Glutamatergic neuron (in vitro differentiated cells): ENCODE measurements at places on chromosomes 3 and 15. TPM values are rescaled to one million over a fixed set of nuclear protein-coding genes. Genes with fewer than 3 reads are reported as not detected.

GRCh38 chr15:59283717-59284391 is 77.2 kb downstream of the LDHAL6B start:
- no peak for DNase-seq

GRCh38 chr15:56242576-56243162 is 1.0 kb downstream of the RFX7 start:
- DNase-seq, result peak; percentile 72

GRCh38 chr15:92625251-92625980 is 30.2 kb downstream of the FAM174B start:
- no peak for DNase-seq

DNA sequence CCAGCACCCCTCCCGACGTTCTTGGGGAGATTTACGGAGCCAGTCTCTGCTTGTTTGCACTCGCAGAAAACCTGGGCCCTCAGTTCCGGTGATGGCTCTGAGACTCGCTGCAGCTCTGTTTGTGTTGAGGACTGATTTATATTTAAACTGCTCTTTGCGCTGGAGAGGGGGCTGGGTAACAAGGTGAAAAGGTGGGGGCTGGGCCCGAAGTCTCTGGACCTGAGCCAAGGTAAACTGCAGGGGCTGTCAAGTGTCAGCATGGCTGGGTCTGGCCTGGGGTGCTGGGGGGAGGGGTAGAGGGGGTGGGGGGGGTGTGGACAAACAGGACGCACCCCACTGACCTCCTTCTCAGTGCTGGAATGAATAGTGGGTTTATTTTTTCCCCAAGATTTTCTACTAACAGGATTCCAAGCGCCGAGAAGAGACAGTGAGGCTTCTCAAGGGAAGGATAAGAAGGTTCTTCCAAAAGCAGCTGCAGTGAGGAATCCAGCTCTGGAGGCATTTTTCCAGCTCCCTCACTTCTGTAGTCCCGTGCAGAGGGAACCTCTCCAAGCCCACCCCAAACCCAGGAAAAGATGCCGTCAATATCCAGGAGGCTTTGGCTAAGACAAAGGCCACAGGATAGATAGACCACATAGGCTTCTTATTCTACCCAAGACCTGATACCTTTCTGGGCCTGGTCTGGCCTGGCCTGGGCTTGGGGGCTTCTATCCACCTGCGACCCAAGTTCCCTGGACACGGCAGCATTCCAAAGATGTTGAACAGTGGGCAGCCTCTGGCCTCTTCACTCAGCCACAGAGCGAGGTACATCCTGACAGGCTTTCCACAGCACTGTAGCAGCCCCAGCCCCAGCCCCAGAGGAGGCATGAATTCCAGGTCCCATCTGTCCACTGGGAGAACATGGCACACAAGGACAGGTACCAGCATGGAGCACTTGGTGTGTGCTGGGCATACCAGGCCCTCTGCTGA is 938 bp upstream of the SLCO2A1 start:
- DNase-seq, result no peak

- DNase-seq, result peak; percentile 58
Measured at GRCh38 chr15:70101459-70102113, 3.9 kb upstream of the TLE3 start.

- DNase-seq, result no peak
Measured at GRCh38 chr3:193593668-193594030, 641 bp downstream of the OPA1 start.

DNA sequence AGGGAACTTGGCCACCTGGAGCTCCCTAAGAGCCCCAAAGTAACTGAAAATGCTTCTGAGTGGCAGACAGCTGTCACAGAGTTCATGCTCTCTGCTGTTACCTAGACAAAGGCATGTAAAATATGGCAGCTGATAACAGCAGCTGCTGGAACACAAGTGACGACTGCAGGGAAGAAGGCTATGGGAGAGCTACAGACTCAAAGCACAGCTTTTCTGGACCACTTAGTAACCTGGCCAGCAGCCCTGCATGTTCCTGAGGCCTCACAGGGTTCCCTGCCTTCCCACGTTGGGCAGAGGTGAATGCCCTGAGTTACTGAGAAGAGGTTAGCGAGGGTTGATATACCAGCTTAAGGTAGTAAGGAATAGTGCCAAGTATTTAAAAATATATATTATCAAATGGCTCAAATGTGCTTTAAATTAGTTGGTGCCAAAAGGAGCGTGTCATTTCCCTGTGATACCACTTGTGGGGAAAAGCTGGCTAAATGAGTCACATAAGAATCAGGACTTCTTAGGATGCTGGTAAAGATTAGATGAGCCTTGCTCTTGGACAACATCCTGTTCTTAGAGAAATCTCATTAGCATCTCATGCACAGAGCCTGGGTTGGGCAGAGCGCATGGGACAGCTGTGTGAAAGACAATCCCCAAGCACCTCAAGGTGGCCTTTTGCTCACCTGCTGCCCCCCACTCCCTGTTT is 76.4 kb upstream of the SCN5A start:
- no peak for DNase-seq

GRCh38 chr3:129375099-129375498 is 53.3 kb downstream of the EFCAB12 start:
- no peak for DNase-seq

GRCh38 chr3:14520967-14521366 is 19.2 kb downstream of the GRIP2 start:
- peak; percentile 3 for DNase-seq

GRCh38 chr3:131883086-131883485 is 151.7 kb downstream of the CPNE4 start:
- no peak for DNase-seq

DNA sequence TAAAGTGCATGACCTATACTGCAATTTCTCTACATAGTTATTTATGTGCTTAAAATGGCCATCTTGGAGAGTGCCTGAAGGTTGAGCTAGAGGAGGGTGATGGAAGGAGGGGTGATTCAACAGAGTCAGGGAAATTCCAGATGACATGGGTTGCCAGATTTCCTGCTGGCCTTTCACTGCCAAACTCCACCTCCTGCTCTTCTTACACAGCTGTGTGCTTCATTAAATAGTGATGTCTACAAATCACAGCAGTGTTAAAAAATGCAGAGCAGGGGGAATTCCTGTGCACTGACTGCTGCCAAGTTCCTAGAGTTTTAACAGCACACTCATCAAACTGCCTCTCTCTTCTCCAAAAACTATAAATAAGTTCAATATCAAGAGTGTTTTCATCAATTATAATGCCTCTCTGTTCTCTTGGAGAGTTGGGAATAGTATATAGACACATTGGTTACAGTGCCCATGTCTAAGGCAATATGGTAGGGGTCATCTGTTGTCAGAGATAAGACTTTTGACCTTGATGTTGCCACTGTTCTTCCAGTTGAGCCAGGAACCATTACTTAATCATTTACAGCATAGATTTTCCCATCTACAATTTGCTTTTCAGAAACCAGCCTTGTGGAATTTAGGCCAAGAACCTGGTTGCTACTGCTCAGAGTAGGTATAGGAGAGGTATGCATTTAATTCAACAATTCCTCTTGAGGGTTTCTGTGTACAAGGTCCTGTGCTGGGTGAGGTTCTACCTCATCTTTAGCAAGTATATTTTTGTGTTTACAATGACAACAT is 79.6 kb downstream of the TP63 start:
- DNase-seq, result no peak

DNA sequence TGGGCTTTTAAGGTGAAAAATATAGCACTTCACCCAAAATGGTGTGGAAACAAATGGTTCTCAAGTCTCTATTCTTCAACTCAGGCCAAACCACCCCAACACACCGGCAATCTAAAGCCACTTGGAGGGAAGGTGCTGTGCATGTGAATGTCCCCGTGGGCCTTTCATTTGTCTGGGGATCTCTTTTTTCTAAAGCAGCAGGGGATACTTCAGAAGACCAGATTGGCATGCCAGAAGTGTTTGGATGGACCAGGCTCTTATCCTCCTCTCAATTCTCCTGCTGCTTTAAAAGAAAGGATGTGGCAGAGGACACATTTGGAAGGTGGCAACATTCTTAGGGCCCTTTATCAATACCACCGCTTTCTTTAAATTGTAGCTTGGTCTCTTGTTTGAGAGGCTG is 193.1 kb downstream of the MEIS2 start:
- DNase-seq, result no peak

- no peak for DNase-seq
Measured at GRCh38 chr15:56795502-56795901, 62.2 kb upstream of the ZNF280D start.

DNA sequence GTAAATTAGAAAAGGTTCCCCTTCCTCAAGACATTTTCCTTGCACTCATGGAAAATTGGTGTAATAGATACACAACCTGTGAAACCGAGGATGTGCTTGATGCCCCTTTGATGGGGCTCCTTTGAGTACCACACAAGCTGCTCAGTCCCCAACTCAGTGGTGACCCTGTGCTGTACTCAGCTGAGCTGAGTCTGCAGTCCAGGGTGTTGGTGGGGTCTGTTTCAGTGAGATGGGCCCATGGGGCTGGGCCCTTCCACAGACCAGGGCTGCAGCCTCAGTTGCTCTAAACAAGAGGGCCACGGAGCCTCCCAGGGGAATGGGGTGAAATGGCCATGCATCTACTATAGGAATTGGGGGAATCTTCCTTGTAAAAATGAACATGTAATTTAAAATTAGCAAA is 39.3 kb downstream of the KY start:
- DNase-seq, result no peak

- DNase-seq, result no peak
Measured at GRCh38 chr3:177300039-177300833, 103.0 kb upstream of the TBL1XR1 start.

DNA sequence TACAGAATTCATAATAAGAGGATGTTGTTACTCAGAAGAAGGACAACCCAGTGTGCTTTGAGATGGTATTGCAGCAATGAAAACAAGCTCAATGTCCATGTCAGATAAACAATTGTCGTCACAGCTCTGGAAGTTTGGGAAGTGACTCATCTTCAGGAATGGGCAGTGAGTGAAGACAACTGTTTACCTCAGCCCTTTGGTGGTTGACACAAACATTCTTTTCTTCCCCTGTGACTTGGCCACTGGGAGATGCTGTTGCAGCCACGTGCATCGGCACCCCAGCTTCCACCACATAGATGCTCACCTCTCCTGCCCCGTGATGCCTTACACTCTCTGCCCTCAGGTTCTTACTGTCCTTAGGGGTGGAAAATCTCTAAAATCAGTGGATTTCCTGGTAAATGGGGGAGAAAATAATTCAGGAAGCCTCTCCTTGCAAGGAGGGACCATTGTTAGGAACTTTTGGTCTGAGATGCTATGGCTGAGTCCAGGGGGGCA is 114.1 kb upstream of the GALNT15 start:
- DNase-seq, result no peak

DNA sequence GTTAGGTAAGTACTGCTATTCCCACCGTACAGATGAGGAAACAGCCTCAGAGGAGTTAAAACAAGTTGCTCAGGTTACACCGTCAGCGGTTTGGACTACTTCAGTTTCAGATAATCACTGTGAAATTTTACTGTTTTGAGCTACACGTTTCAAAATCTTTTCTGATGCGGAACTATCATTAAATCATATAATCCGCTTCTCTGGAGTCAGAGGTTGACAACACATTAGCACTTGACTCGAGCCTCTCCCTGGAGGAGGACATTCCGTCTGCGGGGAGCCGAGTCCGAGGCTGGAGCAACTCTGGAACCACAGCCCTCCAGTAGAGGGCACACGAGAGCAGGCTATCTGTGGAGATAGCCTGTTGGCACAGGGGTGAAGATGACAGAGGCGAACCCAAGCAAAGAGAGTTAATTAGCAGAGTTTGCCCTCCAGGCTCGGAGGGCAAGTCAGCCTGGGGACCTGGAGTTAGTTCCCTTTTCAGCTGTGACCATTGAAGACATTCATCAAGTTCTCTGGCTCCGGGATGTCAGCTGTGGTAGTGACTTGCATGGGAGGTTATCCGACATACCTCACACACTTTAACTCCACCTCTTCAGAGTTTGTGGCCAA is 131.2 kb downstream of the IGF1R start:
- DNase-seq, result peak; percentile 89

GRCh38 chr15:39657668-39658067 is 76.8 kb downstream of the THBS1 start:
- DNase-seq, result no peak

DNA sequence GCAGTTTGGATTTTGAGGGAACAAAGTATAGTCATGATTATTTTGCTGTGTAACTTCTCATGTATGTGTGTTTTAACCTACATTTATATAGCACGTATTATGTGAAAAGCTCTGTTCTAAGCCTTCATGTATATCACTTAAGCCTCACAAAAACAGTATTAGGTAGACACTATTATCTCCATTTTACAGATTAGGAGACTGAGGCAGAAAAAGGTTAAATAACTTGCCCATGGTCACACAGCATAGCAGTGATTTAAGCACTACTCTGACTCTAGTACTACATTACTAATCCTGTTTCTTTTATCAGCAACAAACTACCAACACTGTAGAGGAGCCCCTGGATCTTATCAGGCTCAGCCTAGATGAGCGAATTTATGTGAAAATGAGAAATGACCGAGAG is 2.6 kb downstream of the LSM3 start:
- DNase-seq, result no peak

GRCh38 chr15:48595981-48596380 is 49.5 kb downstream of the FBN1 start:
- no peak for DNase-seq

DNA sequence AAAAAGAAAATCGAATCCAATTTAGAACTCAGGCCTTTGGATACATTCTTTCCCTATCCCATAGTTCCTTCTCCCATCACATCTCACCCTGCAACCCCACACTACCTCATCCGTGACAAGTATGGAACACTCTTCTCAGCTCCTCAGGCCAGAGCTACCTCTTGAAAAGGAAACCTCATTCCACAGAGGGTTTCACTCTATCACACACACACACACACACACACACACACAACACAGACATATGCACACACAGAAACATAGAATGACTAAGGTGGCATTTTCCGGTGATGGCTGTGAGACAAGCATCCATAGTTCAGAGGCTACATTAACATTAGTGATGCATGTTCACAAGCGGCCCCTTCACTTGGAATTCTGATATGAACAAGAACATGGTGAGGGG is 122.0 kb upstream of the HES1 start:
- DNase-seq, result no peak

- DNase-seq, result no peak
Measured at GRCh38 chr3:16936233-16936632, 51.5 kb downstream of the PLCL2 start.

The TMEM207 gene
- total RNA-seq, result not detected

The CLEC3B gene
- total RNA-seq, result not detected

The IQCH gene
- 4.5 TPM for total RNA-seq

The A4GNT gene
- not detected for total RNA-seq

The GPR176 gene
- 15.9 TPM for total RNA-seq

The FAM174B gene
- 8.6 TPM for total RNA-seq

The PTPN23 gene
- total RNA-seq, result 71.0 TPM

The HIGD2B gene
- not detected for total RNA-seq

The PRTG gene
- total RNA-seq, result 19.4 TPM

The TMCO5A gene
- total RNA-seq, result not detected

The TIPARP gene
- total RNA-seq, result 9.5 TPM

The KCNMB3 gene
- 2.5 TPM for total RNA-seq
